ENCODE measurements at places on chromosomes 16 and 17. TPM values are rescaled to one million over a fixed set of nuclear protein-coding genes. Genes with fewer than 3 reads are reported as not detected.

DNA sequence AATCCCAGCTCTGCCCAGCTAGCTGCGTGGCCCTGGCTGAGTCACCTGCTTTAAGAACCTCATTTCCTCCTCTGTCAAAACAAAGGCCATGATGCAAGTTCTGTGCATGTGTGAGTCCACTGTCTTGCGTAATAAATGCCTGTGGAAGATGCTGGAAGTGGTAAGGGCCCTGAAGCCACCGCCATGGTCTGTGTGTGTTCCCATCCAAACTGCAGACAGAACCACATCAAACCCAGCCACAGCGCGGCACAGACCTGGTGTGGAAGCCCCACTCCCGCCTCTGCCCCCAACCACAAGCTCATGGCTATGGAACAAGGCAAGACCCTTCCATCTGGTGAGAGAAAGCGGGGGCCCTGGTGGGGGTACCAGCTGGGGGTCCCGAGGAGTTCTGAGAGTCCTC lies 26.0 kb downstream of the NECAB2 start:
- DNase-seq = no peak

GRCh38 chr17:41736983-41737679 lies 2.7 kb upstream of the HAP1 start:
- DNase-seq = no peak

DNA sequence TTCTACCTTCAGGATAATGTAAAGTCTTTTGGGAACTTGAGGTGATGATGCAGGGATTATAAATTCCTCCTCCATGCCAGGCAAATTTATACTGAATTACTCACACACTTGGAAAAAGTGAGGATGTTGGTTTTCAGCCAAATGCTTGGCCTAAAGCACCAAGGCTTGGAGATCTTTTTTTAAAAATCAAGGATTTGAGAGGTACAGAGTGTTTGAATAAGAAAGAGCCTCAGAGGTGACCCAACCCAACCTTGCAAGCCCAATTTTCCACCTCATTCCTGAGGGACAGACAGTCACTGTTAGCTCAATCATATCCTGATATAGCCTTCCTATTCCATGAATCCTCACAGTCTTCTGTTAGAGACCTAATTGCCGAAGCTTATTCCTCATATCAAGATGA lies 14.0 kb downstream of the GRIN2A start:
- no peak for DNase-seq

DNA sequence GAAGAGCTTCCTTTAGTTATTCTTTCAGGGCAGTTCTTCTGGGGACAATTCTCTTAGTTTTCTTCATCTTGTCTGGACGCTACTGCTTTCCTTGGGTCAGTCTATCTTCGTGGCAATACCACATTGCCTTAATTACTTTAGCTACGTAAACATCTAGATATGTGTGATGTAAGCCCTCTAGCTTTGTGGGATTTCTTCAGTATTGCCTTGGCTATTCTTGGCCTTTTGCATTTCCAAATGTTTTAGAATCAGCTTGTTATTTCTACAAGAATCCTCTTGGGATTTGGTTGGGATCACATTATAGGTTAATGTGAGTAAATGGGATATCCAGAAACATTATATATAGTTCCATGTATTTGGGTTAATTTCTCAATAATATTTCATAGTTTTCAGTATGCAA lies 9.0 kb upstream of the ST6GALNAC2 start:
- DNase-seq = no peak

- peak; percentile 73 for DNase-seq
These were observed at the start of gene TOM1L1 for GRCh38 chr17:54900457-54901229. TSS of gene TOM1L1 (plus strand) at chr17:54900852. CDS start at chr17:54900866, 14 bp downstream.

DNA sequence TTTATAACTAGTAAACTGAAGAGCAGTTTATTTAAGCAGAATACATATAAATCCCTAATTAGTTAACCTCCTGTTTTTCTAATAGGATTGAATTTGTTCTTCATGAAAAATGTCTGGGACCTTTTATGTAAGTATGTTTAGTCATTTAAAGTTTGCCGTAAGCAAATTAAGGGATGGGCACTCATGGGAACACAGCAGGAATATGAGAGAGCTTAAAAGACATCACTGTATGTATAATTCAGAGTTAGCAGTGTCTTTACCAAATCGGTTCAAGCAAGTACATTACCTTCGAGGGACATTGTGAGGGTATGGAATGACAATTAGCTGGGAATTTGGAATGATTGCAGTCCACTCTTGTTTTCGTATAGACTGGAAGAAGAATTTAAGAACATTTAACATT lies 17.7 kb upstream of the NETO2 start:
- DNase-seq = no peak

Gene NRN1L
- 4.7 TPM for total RNA-seq

Data from suprapubic skin (tissue), 4 donors.